Activated CD4-positive, CD25-positive, alpha-beta regulatory T cell treated with anti-CD3 and anti-CD28 coated beads, Interleukin-2, amount 50 U/mL, for 24 hours (primary cell): ENCODE measurements at places on chromosomes 7 and 10.

GRCh38 chr10:71468363-71469094, 71.8 kb downstream of the CDH23 start:
- no peak for ATAC-seq

GRCh38 chr7:23347682-23348180, 48.6 kb downstream of the MALSU1 start:
- peak; percentile 75 for ATAC-seq

DNA sequence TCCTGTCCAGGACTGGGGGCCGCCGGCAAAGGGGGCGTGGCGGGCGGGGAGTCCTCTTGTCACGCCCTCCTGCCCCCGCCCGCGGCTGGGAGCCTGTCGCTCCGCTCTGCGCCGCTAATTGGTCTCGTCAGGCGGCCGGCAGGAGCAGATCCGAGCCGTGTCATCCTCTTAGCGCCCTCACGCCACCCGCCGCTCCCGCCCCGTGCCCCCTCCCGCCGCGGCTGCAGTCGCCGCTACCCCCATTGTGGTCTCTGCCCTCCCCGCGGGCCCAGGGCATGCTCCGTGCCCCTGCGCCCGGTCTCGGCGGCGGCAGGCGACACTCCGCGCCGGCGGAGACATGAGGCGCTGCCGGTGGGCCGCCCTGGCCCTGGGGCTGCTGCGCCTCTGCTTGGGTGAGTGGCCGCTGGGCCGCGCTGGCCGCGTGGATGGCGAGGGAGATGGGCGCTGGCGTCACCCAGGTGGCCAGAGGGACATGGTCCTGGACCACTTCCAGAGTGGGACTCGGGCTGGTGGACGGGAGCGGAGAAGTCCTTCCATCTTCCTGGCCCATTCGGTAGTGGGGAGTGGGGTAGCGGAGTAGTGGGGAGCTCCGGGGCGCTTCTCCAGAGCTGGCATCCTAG, at the start of gene CDHR1:
TSS of gene CDHR1 (plus strand) at position 114 of the 620 bp plus-strand sequence. CDS start at position 338, 224 bp downstream.
- ATAC-seq: peak; percentile 27

- no peak for ATAC-seq
Measured at GRCh38 chr7:65812281-65812680, 60.6 kb upstream of the VKORC1L1 start.

- ATAC-seq: peak; percentile 90
Measured at GRCh38 chr10:5692461-5693358, 8.1 kb downstream of the TASOR2 start.

- ATAC-seq: peak; percentile 39
Measured at GRCh38 chr7:37408291-37409228, 40.1 kb downstream of the ELMO1 start.

- no peak for ATAC-seq
Measured at GRCh38 chr7:24966802-24967201, 13.2 kb downstream of the OSBPL3 start.

DNA sequence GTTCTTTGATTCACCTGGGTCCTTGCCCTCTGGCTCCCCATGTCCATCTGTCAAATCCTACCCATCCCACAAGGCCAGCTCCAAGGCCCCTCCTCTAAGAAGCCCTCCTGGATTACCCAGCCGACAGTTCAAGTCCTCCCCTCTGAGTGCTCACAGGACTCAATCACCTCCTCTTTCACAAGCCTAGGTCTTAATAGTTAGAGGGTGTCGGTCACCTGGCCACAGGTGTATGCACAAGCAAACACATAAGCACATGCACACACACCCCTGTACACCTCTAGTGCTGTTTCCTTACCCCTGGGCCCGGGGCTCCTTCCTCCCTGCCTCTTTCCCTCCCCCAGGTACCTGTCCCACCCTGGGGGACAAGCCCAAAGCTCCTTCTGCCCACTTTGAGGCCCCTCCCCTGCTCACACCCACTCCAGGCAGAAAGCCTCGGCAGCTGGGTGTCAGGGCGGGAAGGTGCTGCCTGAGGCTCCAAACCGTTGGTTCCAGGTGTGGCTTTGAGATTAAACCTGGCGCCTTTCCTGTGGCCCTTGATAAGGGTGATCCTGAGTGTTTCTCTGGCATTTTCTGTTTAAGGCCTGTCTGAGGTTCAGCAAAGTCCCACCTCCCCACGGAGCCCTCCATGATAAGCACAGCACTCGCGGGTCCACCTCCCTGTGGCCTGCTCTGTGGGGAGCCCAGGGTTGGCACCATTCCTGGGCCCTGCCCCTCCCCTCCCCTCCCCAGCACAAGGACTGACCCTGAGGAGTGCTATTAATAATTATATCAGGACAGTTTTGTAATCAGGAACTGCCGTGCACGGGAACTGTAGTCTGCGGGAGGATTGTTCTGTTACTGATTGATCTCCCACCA, 14.6 kb upstream of the AQP1 start:
- ATAC-seq: no peak

DNA sequence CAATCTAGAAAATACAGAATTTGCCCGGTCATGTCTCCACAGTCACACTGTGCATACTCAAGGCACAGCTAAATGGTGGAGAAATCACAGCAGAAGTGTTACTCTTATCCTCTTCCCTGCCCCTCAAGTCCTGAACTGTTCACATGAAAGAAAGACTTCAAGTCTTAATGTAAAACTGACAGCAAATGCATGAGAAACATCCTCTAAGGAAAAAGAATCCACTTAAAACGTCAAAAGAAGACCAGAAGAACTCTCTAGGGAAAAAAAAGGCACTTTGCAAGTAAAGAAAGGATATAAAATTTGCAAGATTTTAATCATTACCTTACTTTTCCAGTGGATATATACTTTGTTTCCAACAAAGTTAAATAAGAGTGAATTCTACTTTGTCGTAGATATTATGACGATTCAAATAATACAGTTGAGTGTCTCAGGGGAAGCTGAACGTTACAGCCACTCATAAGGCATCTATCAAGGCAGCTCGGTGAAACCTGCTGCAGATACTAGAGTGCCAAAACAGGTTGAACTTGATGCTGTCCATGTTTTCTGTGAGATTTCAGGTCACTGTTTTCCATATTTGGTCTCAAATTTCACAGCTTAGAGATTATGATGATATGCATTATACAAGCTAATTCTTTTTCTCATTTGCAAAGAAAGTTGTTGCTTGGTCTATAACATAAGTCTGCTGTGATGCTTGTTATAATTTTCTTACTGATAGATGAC, 155.0 kb downstream of the CTTNBP2 start:
- ATAC-seq: no peak

DNA sequence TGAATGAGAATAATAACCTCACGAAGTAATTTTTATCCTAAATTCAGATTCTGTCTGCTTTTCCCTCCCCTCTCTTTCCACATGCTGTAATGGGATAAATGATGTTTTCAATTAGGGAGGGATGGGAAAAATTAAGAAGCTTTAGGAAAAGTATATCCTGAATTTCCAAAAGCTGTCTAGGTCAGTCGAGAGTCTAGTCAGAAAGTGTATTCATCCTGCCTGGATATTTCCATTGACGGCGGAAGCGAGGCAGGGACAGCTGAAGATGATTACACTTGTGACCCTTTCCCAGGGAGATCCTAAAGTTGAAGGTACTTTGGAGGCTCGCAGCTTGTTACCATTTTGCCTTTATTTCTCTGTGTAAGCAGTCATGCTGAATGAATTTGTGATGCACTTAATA, 204.1 kb downstream of the ZNF365 start:
- ATAC-seq: no peak

DNA sequence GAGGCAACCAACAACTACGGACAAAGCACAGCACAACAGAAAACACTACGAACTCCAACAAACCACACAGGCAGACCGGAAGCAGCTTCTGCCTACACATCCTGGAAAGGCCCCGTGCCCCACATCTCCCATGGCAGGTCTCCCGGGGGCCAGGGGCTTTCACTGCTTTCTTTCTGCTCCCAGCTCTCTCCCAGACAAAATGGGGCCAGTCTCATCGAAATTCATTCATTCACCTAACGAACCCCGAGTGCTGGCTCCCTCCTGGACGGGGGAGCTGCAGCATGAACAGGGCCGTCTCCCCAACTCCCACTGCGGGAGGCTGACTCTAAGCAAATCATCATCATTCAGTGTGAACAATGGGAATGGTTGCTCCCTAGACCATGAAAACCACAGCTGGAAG, 47.6 kb upstream of the NANOS1 start:
- ATAC-seq: no peak

DNA sequence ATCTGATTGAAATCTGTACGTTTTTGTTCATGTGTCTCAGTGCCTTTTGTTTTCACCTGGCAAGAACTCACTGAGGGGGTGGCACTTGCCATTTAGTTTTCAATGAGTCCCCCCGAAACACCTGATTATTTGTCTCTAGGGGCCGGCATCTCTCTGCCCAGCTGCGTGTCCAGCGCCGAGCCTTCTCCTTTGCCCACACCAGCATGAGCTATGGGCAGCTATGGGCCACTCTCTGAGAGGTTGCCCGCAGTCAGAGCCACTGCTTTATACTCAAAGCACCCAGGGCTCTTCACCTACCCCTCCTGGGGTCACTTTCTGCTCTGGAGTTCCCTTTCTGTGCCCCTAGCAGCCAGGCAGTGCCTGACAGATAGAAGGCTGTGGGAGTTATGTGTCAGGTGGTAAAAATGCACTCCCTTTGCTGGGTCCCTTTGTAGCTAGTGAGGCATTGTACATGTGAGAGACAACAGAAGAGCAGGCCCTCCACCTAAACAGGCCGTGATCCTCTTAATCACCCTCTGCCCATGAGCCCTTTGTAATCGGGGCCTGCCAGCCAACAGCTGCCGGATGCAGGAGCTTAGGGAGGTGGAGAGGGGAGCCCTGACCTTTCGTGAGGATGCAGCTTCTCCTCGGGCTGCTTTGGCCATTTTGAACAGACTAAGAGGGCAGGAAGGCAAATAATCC, 133.1 kb upstream of the NPS start:
- ATAC-seq: no peak

- ATAC-seq: no peak
Measured at GRCh38 chr10:57950442-57950974, 317.2 kb downstream of the IPMK start.

- ATAC-seq: peak; percentile 59
Measured at GRCh38 chr7:22001345-22002004, 55.8 kb upstream of the CDCA7L start.

DNA sequence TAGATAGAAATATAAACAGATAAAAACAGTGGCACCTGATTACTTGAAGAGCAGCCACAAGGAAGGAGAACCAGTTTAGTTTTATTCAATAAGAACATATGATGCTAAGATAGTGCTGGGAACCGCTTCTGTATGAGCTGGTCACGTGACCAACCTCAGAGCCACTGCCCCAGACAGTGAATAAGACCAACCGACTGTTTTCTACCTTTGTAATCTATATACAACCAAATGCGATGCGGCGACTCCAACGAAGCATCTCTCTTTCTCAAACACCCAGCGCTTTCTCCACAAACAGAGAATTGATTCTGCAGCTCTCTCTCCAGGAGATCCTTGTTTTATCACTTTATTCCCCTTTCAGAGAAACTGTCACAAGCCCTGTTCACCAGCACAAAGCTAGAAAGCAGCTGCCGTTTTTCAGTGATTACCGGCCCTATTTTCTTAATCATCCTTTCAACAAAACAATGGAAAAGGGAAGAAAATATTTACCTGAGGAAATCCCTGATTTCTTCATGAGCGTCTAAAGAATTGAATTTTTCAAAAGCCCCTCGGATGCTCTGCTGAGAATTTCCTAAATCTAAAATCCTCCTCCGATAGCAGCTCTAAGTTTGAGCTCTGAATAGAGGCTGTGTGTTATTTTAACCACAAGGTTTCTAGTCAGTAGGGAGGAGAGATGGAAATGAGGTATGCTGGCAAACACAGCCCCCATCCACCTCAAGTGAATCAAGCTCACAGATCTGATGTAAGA, 55.7 kb upstream of the JCAD start:
- no peak for ATAC-seq

DNA sequence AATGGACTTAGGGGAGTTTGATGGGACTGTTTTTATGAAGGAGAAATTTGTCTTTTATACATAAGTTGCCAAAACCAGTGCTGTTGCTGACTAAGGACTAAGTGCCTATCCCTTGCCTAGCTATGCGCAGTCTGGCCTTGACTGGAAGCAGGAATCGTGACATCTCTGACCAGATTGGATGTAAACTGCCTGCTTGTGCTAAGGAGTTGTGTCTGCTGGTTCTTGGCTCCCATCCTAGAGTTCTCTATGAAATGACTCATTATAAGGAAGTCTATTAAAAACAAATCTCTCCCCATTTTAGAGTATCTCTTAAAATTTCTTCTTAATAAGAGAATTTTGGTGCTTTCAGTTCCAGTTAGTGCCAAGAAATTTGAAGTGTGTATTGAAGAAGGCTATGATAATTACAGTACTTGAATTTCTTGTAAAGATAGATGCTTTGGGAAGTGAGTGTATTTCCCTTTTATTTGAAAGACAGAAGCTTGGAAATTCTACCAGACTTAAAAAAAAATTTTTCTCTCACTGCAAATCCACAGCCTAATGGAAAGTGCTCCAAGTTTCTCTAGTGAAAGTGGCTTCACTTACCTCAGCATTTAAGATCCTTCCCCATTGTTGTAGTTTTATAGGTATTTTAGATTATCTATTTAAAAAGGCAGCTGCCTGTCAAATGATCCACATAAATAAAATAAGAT, 77.6 kb downstream of the BICC1 start:
- no peak for ATAC-seq

- no peak for ATAC-seq
Measured at GRCh38 chr7:74202841-74203556, 6.8 kb upstream of the LAT2 start.

DNA sequence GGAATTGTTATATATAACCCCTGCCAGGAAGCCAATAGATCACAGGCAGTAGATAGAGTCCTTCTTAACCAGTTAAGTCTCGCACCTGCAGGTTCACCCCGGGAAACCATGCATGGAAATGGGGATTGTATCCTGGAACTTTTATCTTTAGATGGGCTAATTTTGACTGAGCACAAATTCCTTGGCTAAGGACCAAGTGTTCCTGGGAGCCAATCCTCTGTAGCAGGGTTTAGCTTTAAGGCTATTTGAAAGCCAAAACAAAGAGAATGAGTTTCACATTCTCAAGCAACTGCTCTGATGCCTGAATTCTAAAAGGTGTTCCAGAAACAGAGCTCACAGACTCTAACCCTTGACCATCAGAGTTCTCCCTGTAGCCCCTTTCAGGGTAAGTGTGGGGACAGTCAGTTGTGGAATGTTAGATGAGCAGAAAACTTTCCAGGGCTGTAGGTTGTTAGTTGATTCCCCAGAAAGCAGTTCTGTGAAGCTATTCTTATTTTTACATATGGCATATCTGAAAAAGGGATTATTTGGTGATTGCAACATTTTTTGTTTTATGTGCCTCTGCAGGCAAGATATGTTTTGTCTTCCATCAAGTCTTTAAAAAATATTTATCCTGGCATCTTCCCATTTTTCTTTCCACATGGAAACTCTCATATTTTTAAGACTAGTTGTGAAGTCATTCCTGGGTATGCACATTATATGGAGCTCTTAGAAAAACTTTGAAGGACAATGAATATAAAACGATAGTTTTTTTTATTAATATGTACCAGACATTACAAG, 16.2 kb upstream of the NPVF start:
- no peak for ATAC-seq

- peak; percentile 21 for ATAC-seq
Measured at GRCh38 chr10:32362571-32362970, 15.6 kb upstream of the EPC1 start.

- ATAC-seq: no peak
Measured at GRCh38 chr7:31363051-31363450, 22.5 kb upstream of the NEUROD6 start.

- no peak for ATAC-seq
Measured at GRCh38 chr10:89360157-89360556, 17.7 kb upstream of the IFIT1B start.
